CD4-positive, CD25-positive, alpha-beta regulatory T cell (primary cell): ENCODE measurements at places on chromosomes 11 and 22. TPM values are rescaled to one million over a fixed set of nuclear protein-coding genes. Genes with fewer than 3 reads are reported as not detected.

The PIH1D2 gene
- 0.47 TPM for total RNA-seq

The NTM gene
- not detected for total RNA-seq

The ELFN2 gene
- total RNA-seq, result 0.44 TPM

The AIFM3 gene
- total RNA-seq, result 0.49 TPM

The CXCR5 gene
- total RNA-seq, result 4.8 TPM

The MS4A1 gene
- 0.79 TPM for total RNA-seq

The CHRM1 gene
- not detected for total RNA-seq

The C11orf16 gene
- total RNA-seq, result not detected

The KDELR3 gene
- not detected for total RNA-seq

The CLDN5 gene
- total RNA-seq, result 1.7 TPM

GRCh38 chr11:83681031-83681781, 395.0 kb upstream of the CCDC90B start:
- H3K27ac ChIP-seq, result no peak overlapping the region
- no peak overlapping the region for H3K4me3 ChIP-seq
- H3K27me3 ChIP-seq, result no peaks in the 10 kb centered on the region
- H3K36me3 ChIP-seq, result no peaks in the 10 kb centered on the region

DNA sequence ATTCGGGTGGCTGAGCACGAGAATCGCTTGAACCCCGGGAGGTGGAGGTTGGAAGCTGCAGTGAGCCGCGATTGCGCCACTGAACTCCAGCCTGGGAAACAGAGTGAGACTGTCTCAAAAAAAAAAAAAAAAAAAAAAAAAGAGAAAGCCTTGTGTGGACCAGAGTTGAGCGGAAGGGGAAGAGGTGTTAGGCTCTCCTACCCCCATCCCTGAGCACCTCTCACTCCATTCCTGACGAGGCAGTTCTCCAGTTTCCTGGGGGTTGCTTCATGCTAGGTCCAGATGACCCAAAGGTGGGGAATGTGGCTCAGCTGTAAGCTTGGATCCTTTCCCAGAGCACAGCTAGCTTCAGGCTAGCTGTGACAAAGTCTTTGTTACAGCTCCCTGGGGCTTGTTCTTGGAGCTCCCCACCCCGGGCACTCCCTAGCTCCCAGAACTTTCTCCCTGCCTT, 8.8 kb upstream of the DNAL4 start:
- H3K27me3 ChIP-seq, result peaks cover 8% of the 10 kb centered on the region
- no peak for DNase-seq
- H3K4me1 ChIP-seq, result no peaks in the 10 kb centered on the region
- no peaks in the 10 kb centered on the region for H3K36me3 ChIP-seq
- H3K4me3 ChIP-seq, result no peak overlapping the region

GRCh38 chr11:46489656-46490560, 98.3 kb upstream of the CHRM4 start:
- no peaks in the 10 kb centered on the region for H3K27me3 ChIP-seq
- H3K4me3 ChIP-seq, result no peak overlapping the region
- H3K36me3 ChIP-seq, result peaks cover 43% of the 10 kb centered on the region
- H3K27ac ChIP-seq, result no peak overlapping the region
- H3K4me1 ChIP-seq, result no peaks in the 10 kb centered on the region

GRCh38 chr11:133038850-133039249, 493.5 kb downstream of the OPCML start:
- no peak for DNase-seq
- no peaks in the 10 kb centered on the region for H3K27me3 ChIP-seq
- no peak overlapping the region for H3K27ac ChIP-seq
- H3K36me3 ChIP-seq, result no peaks in the 10 kb centered on the region

GRCh38 chr11:117557361-117557760, 229.7 kb downstream of the CEP164 start:
- H3K4me1 ChIP-seq, result no peaks in the 10 kb centered on the region
- H3K36me3 ChIP-seq, result no peaks in the 10 kb centered on the region
- H3K27ac ChIP-seq, result no peak overlapping the region

GRCh38 chr11:130945896-130946295, 29.6 kb upstream of the SNX19 start:
- no peaks in the 10 kb centered on the region for H3K36me3 ChIP-seq
- H3K27me3 ChIP-seq, result no peaks in the 10 kb centered on the region
- no peak overlapping the region for H3K4me3 ChIP-seq
- DNase-seq, result no peak
- no peak overlapping the region for H3K27ac ChIP-seq

DNA sequence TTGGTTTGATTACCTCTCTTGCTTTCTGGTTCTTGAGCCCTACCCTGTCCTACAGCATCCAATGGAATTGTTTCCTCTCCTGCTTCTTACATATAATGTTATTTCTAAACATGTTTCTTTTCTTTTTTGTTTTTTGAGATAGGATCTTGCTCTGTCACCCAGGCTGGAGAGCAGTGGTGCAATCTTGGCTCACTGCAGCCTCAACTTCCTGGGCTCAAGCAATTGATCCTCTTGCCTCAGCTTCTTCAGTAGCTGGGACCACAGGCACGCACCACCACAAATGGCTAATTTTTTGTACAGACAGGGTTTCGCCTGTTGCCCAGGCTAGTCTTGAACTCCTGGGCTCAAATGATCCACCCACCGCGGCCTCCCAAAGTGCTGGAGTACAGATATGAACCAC, 105.9 kb downstream of the SGSM3 start:
- H3K4me3 ChIP-seq, result no peak overlapping the region
- no peaks in the 10 kb centered on the region for H3K27me3 ChIP-seq
- no peak overlapping the region for H3K27ac ChIP-seq
- no peak for DNase-seq
- no peaks in the 10 kb centered on the region for H3K4me1 ChIP-seq

- H3K36me3 ChIP-seq, result peaks cover 18% of the 10 kb centered on the region
- no peak for DNase-seq
- H3K4me1 ChIP-seq, result peaks cover 27% of the 10 kb centered on the region
- no peak overlapping the region for H3K27ac ChIP-seq
- H3K4me3 ChIP-seq, result no peak overlapping the region
Measured at GRCh38 chr11:82996966-82997606, 74.6 kb downstream of the RAB30 start.

GRCh38 chr11:75542088-75542438, 16.3 kb upstream of the GDPD5 start:
- H3K36me3 ChIP-seq, result no peaks in the 10 kb centered on the region
- no peak overlapping the region for H3K27ac ChIP-seq
- no peak overlapping the region for H3K4me3 ChIP-seq
- DNase-seq, result no peak

DNA sequence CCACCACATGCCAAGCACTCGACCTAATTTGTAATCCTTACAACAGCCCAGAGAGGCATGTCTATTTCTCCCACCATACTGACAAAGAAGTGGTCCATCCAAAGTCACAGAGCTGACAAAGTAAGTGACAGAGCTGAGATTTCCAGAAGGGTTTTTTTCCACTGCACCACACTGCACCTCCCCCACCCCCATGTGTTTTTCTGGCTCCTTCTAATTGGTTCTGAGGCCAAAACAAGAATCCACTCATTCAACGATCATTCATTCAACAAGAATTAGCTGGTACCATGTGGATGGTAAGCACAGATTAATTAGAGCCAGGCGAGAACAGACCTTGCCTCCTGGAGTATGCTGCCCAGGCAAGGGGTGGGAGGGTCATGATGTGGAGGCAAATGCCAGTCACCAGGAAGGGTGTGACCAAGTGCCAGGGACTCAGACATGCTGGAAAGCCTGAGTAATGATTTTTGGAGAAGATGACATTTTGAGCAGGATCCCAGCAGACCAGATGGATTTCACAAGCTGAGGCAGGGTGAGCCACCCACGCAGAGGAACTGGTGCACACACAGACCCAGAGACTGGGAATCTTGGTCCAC, 14.9 kb upstream of the PRG2 start:
- H3K4me1 ChIP-seq, result no peaks in the 10 kb centered on the region
- H3K36me3 ChIP-seq, result peaks cover 38% of the 10 kb centered on the region
- no peak overlapping the region for H3K4me3 ChIP-seq
- H3K27ac ChIP-seq, result no peak overlapping the region
- DNase-seq, result no peak

- no peak overlapping the region for H3K4me3 ChIP-seq
- H3K36me3 ChIP-seq, result peaks cover 47% of the 10 kb centered on the region
- no peak for DNase-seq
- no peak overlapping the region for H3K27ac ChIP-seq
- H3K4me1 ChIP-seq, result no peaks in the 10 kb centered on the region
Measured at GRCh38 chr22:20725987-20726558, 47.8 kb upstream of the SERPIND1 start.

DNA sequence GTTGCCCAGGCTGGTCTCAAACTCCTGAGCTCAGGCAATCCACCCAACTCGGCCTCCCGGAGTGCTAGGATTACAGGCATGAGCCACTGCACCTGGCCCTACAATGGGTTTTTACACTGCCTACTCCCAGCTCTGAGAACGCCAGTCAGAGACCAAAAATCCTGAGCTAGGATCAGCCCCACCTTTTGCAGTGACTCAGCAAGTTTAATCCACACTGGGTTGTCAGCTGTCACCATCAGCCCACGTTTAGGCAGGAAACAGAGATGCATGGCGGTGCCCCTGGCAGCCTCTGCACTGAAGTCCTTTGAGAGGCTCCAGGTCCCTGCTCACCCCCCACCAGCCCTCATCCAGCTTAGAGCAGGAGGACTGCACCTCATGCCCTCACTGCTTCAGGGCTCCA, 117.6 kb downstream of the ARHGAP8 start:
- no peak overlapping the region for H3K4me3 ChIP-seq
- no peak overlapping the region for H3K27ac ChIP-seq
- no peaks in the 10 kb centered on the region for H3K4me1 ChIP-seq
- no peaks in the 10 kb centered on the region for H3K36me3 ChIP-seq
- H3K27me3 ChIP-seq, result no peaks in the 10 kb centered on the region

DNA sequence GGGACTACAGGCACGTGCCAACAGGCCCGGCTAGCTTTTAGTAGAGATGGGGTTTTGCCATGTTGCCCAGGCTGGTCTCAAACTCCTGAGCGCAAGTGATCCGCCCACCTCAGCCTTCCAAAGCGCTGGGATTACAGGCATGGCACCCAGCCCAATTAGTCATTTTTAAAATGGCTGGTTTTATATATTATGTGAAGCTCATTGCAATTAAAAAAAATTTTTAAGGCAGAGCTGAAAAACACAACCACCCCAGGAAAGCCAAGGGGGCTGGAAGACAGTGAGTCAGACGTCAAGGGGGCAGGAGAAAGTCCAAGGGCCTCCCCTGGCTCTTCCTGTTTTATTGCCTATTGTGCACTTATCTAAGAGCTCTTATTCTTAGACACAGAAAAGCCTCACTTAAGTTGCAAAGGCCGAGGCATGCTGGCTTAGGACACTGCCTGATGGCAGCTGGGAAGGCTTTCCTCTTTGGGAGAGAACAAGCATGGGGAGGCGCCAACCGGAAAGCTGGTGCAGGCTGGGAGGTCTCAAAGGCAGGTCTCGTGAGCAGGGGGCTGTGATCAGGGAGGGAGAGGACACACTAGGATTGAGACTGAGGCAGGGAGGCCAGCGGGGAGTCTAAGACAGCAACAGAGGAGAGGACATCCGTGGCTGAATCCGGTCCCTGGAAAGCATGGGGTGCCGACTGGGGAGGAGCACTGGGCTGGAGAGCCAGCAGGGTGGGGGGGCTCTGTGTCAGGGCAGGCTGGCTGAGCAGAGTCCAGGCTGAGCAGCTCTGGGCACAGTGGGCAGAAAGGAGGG, 11.1 kb upstream of the OSM start:
- no peak for DNase-seq
- H3K27me3 ChIP-seq, result no peaks in the 10 kb centered on the region
- no peak overlapping the region for H3K27ac ChIP-seq
- no peak overlapping the region for H3K4me3 ChIP-seq

GRCh38 chr22:23036684-23037428, 33.5 kb upstream of the GNAZ start:
- no peaks in the 10 kb centered on the region for H3K36me3 ChIP-seq
- H3K4me3 ChIP-seq, result no peak overlapping the region
- no peaks in the 10 kb centered on the region for H3K4me1 ChIP-seq
- no peak for DNase-seq

DNA sequence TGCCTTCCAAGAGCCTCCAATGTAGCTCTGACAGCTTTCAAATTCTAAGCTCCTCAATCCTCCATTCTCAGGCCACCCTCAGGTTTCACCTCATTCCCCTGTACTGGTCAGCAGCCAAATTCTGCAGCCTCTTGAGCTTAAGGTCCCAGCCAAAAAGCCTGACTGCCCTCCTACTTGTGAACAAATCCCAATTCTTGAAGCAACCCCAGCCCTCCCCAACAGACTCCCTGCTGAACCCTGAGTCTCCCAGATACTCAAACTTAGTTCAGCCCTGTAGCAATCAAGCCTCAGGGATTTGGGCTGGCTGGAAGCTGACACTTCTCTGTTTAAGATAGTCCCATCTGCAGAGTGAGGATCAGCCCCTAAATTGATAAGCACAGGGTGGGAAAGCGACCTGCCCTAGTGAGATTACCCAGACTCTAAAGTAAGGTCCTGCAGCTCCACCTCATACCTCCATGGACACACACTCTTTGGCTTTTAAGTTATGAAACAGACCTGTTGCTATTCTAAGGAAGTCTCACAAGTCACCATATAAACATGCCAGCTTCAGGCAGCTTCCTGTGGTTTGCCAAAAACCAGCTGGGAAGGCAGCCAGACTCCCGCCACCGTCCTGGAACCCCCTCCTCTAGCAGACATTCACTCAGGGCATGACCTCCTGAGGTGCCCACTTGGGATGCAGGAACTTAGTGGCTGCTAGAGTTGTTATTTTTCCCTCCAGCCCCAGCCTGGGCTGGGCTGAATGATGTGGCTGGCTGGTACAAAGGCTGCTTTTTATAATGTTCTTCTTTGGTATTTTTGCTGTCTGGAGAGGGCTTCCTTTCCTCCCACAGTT, 82.5 kb upstream of the PICALM start:
- no peak overlapping the region for H3K27ac ChIP-seq
- H3K36me3 ChIP-seq, result no peaks in the 10 kb centered on the region
- peaks cover 19% of the 10 kb centered on the region for H3K4me1 ChIP-seq
- DNase-seq, result no peak
- no peaks in the 10 kb centered on the region for H3K27me3 ChIP-seq

DNA sequence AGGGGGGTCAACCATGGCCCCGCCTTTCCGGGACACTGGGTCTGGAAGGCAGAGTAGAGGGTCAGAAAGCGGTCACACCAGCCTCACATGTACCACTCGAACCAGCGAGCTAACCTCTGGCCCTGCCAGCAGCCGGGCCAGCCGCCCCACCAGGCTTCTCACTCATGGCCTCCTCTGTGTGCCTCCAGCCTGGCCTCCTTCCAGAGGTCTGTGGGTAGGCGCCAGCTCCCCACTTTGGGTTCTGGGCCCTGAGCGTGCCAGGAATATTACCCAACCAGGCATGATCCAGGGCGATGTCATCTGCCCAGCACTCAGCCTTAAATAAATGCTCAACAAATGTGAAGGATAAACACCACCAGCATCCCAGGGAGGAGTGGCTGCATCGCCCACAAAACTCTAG, 5.8 kb downstream of the SCUBE1 start:
- no peak overlapping the region for H3K27ac ChIP-seq
- H3K4me1 ChIP-seq, result no peaks in the 10 kb centered on the region
- no peak for DNase-seq
- no peak overlapping the region for H3K4me3 ChIP-seq

DNA sequence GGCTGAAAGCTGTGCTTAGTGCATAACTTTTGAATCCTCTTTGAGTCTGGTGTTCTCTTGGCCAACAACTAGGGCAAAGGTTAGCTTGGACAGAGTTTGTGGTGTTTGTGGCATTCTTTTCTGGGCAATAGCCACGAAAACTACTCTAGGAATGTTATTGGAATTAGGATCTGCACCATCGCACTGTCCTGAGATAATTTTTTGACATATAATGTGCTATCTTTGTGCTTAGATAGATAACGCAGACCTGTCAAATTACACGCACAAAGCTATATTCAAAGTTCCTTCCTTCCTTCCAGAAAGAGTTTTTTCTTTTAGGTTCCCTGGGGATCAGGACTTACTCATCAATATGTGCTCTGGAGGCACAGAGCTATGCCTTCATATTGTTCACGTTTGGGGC, 166.8 kb upstream of the MTMR2 start:
- peaks cover 20% of the 10 kb centered on the region for H3K36me3 ChIP-seq
- H3K4me3 ChIP-seq, result no peak overlapping the region
- no peaks in the 10 kb centered on the region for H3K27me3 ChIP-seq
- H3K27ac ChIP-seq, result no peak overlapping the region
- DNase-seq, result no peak
